ENCODE measurements at places on chromosomes 2 and 18.

DNA sequence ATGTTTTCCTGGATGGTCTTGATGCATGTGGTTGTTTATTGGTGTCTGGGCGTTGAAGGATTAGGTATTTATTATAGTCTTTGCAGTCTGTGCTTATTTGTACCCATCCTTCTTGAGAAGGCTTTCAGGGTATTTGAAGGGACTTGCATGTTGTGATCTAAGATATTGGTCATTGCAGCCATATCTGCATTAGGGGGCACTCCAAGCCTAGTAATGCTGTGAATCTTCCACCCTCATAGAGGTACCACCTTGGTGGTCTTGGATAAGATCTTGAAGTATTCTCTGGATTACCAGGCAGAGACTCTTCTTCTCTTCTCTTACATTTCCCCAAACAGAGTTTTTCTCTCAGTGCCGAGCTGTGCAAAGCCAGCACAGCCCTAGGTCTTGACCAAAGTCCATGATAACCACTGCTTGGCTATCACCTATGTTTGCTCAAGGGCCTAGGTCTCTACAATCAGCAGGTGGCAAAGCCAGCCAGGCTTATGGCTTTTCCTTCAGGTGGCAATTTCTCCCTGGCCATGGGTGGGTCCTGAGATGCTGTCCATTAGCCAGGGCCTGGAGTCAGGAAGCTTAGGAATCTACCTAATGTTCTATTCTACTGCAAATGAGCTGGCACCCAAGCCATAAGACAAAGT, 15.4 kb upstream of the PPP1R1C start:
- ATAC-seq: no peak

GRCh38 chr2:188291617-188292347, at the start of gene GULP1:
Gene GULP1, plus strand, starts transcription at chr2:188291874. Its CDS starts 185,829 bp downstream, at chr2:188477703.
- no peak for ATAC-seq

GRCh38 chr2:224930124-224930523, 112.1 kb downstream of the DOCK10 start:
- ATAC-seq: no peak

DNA sequence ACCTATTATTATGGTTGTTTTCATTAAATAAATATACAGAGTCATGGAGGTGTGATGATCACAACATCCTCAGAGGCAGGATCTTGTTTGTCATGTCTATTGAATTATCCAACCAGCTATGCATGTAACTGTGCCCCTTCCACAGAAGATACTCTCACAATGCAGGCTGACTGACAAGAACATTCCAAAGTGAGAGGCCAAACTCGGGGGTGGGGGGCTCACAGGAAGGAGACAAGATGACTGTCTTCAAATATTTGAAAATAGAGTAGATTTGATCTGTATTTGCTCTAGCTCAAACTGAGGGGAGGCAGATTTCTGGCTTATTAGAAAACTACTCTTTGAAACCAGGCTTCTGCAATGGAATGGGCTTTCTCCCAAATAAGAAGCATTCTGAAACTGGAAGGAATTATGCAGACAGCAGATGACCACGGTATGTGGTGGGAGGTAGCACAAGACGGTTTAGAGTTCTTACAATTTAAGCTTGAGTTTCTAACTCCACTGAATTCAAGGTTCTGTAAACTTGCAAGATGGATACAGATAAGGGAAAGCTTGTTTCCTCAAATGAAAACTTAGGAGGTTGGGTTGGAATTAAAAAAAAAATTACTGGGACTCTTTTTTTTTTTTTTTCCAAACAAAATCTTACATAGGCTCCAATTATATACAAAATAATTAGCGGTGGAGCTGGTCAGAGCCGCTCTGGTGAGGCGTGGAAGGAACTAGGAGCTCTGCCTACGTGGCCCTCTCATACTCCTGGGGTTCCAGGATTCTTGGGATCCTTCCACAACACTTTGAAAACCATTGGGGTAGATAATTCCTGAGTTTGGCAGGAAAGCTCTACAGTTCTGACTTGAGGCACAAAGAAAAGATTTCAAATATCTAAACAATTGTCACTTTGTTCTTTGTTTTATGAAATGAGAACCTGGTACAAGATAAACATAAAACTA, 79.3 kb downstream of the PLA2R1 start:
- no peak for ATAC-seq

DNA sequence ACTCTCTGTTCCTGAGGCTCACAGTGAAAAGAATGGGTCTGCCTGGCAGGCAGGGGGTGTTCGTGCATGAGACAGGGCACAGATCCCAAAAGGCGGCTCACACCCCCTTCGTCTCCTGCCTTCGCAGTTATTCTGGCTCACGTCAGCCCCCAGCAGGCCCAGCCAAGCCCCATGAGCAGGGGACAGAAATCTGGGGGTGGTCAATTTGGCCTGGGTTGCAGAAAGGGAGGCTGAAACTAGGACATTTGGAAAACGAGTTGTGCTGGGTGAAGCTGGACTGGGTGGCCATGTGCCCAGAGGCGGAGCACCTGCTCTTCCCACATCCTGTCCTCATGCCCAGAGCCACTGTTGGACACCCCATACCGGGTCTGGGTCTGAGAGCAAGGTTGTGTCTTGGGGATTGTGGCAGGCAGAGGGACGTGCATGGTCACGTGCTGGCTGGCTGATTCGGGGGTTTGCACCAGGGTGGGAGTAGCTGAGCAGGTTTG, 99.0 kb upstream of the MCFD2 start:
- no peak for ATAC-seq

GRCh38 chr18:10476338-10476791, 21.9 kb downstream of the APCDD1 start:
- no peak for ATAC-seq

DNA sequence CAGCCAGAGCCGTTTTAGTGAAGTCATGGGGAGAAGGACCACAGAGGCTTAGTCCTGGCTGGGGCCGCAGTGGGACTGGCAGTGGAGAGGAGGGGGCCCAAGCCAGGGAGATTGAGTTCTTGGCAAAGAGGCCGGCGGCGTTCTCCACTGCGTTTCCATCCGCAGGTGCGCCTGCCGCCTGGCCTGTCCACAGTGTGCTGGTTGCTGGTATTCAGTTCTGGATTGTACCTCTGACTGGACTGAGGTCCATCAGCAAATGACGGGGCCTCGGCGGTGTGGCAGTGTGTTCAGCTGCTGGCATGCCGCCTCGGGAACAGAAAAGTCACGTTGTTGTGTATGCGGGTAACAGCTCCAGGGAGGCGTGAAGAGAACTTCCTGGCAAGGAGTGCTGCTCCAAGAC, 36.8 kb downstream of the LRRFIP1 start:
- ATAC-seq: no peak

DNA sequence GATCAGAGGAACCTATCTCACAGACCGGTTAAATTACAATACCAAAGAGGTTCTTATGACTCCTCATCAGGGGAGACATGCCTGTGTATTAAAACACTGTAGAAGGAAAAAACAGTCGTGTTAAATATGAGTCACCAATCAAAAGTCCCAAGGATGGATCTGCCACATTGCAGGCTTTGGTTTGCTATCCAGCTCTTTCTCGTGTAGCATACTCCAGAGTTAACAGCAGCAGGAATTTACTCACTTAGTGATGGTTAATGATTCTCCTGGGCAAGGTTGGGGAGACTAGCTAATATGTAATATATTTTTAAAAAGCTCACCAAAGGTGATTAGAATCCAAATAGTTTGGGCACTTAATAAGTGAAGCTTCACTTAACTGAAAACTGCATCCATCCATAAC, 109.7 kb downstream of the MBD5 start:
- ATAC-seq: no peak

DNA sequence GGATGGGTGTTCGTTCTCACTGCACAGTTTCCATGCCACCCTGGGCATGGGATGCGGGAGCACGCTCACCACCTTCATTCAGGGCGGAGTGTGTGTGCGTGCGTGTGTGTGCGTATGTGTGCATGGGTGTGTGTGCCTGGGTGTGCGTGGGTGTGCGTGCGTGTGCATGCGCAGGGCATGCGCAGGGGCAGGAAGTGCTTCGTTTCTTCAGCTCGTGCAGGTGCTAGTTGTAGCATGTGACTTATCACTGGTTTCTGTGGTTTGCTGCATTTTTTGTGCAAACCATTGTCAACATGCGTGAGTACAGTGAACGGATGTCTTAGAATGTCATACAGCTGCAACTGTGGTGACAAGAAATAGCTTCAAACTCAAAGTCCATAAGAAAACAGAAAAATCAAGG, 179.5 kb downstream of the PTGR3 start:
- peak; percentile 27 for ATAC-seq

DNA sequence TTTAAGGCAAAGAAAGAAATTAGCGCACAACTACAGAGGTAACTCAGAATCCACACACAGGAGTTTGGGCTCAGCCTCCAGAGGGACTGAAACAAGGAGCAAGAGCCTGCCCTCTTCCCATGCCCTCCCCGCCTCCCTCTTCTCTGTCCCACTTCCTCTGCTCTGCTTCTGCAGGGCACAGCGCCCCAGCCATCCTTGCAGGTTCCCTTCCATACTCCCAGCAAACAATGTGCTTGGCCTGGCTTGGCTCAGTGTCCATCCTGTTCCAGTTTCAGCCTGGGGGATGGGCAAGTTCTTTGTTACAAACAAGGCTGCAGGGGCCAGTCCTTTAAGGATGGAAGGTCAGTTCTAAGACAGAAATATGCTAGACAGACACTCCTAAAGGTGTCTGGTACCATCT, 133.5 kb downstream of the CDH20 start:
- ATAC-seq: no peak

GRCh38 chr2:45043174-45043573, 33.9 kb upstream of the SIX2 start:
- ATAC-seq: no peak

DNA sequence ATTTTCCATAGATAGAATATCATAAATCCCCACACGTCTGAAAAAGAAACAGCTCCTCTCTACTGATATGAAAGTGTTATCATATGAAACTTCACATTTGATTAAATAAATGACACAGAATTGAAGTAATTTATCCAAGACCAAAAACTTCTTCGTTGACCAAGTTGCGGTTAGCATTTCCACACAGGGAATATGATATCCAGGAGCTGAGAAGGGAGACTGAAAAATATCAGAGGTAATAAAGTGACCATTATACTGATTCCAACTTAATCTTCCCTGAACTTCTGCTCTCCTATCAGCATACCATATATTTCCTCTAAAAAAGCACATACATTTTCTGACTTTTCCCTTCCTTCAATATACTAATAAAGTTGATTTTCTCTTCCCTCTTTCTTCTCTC, 356.2 kb upstream of the CHST9 start:
- no peak for ATAC-seq

GRCh38 chr18:31447530-31448191, at the start of gene DSG3:
Gene DSG3, plus strand, starts transcription at chr18:31447741. Its CDS starts 137 bp downstream, at chr18:31447878.
- ATAC-seq: no peak

DNA sequence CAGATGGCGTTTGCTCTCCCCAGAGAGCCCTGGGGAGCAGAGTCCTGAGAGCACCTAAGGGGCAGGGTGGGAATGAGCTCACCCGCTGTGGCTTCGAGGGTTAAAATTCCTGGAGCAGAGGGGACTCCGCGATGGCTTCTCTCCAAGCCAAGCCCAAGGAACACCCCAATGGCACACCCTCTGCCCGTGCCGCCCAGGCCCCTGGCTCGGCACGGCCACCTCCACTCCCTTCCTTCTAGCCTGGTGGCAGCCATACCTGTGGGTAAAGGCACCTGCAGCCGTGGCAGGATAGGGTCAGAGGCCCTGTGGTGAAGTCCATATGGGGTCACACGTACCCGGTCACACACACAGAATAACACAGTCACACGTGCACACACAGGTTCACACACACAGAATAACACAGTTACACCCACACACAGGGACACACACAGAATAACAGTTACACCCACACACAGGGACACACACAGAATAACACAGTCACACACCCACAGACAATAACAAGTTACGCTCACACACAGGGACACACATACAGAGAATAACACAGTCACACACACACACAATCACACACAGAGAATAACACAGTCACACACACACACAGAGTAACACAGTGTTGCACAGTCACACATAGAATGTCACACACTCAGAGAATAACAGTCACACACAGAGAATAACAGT, 50.5 kb downstream of the RAMP1 start:
- no peak for ATAC-seq

DNA sequence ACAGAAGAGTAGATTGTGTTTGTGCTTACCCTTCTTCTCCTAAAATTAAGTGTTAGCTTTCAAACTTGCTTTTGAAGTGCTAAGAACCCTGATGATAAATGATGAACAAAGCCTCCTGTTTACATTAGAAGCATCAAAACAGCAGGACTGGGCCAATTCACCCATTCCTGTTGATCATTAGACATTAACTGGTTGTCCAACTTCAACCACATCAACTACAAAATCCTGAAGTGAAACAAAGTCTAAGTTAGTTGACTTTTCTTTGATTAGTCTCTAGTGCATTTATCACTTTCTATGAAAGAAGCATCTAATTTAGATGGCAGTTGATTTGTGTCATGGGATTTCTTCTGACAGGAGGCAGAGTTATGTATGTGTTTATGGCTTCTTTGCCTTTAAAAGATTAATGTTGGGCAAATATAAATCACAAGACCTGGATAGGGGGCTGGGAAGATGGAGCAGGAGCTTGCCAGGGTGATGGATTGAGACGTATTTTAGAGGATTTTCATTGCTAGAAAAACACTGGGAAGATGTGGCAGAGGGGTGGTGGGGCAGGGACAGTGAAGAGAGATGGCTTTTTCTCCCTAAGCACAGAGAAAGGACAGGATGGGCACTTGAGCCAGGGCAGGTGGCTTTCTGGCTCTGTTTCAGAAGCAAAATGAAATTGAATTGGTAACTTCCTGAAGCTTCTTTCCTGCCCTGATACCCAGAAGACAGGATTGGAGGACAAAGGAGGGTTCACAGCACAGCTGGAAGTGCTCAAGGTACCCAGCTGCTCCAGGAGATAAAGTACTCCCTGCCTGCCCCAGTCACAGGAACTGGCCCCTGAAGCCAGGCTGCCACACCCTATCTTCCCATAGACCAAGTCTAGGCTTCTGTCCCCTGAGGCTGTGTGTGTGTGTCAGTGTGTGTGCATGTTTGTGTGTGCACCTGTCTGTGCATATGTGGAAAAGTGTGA, 20.5 kb downstream of the GYPC start:
- no peak for ATAC-seq

- no peak for ATAC-seq
These were observed 7.0 kb downstream of the CTIF start for GRCh38 chr18:48545757-48546321.

DNA sequence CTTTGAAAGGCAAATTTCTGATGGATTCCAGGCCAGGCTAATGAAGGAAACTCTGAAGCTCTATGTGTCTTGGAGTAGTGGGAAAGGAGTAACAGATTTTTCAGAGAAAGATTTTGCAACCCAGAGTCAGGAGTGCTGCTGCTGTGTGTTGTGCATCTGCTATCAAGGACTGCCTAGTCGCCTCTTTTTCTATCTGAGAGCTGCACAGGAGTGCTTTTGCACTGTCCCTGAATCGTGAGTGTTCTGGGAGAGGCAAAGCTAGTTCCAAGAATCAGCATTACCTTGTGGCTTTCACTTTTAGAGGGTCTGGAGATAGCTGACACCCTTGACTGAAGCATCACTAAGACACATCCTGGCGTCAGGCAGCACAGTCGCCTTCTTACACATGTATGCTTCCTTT, 336.4 kb downstream of the PARD3B start:
- peak; percentile 80 for ATAC-seq

DNA sequence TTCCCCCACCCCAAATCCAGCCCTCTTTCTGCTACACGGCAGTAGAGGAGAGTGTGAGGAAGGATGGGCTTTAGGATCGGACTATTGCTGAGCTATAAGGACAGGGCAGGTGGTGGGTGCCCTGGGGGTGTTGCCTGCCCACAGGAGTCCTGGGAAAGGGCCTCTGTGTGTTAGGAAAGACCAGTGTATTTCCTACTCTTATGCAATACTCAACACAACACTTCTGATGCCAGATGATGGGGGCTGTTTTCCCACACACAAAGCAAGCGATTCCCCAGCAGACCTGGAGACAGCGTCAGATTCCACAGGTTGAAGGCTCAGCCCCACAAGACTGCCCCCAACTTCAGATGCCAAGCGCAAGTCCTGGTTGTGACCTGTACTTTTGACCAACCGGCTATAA, 91.0 kb upstream of the LCLAT1 start:
- ATAC-seq: no peak

Data from activated CD4-positive, CD25-positive, alpha-beta regulatory T cell treated with anti-CD3 and anti-CD28 coated beads, Interleukin-2, amount 50 U/mL, for 24 hours (primary cell).